Colonic mucosa (tissue), 4 donors: ENCODE measurements at places on chromosomes 2 and 18. TPM values are rescaled to one million over a fixed set of nuclear protein-coding genes. Genes with fewer than 3 reads are reported as not detected.

- peaks cover 5% of the 10 kb centered on the region for H3K36me3 ChIP-seq
- no peak overlapping the region for H3K4me3 ChIP-seq
- no peaks in the 10 kb centered on the region for H3K27me3 ChIP-seq
- no peak overlapping the region for H3K27ac ChIP-seq
- H3K4me1 ChIP-seq, result no peaks in the 10 kb centered on the region
- DNase-seq, result no peak
These were observed 14.1 kb downstream of the CTDP1 start for GRCh38 chr18:79693561-79694205.

DNA sequence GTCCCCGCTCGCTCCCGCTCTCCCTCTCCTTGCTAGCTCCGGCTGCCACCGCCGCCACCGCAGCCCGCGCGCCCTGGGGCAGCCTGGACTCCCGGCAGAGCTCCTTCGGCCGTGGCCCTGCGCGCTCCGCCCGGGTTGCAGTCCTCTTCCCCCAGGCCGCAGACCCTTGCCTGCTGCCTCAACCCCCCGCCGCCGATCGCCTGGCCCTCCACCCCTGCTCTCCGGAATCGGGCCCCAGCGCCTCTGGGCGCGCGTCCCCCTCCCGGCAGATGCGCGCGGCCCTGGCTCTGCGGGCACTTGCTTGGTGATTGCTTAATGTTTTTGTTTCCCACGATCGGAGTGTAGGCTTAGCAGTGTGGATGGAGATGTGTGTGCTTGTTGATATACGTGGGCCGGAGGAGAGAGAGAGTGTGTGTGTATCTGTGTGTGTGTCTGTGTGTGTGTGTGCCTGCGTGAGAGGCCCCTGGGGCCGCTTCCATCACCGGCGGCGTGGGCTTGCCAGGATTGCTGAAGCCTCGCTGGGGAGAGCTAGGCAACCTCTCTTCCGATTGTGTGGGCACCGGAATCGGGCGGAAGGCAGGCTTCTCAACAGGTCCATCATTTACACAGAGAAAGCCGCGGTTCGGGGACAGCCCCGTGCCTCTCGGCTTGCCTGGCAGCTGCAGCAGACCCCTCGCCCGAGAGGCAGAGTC, 877 bp downstream of the INHBB start:
- peaks cover 64% of the 10 kb centered on the region for H3K27me3 ChIP-seq
- peak overlapping the region; percentile 24 for H3K4me3 ChIP-seq
- H3K36me3 ChIP-seq, result no peaks in the 10 kb centered on the region
- peaks cover 12% of the 10 kb centered on the region for H3K4me1 ChIP-seq
- H3K27ac ChIP-seq, result no peak overlapping the region

GRCh38 chr2:230130668-230131364, 62.1 kb upstream of the SLC16A14 start:
- H3K36me3 ChIP-seq, result no peaks in the 10 kb centered on the region
- peak overlapping the region; percentile 11 for H3K27ac ChIP-seq
- peak; percentile 38 for DNase-seq
- no peak overlapping the region for H3K4me3 ChIP-seq

- H3K27me3 ChIP-seq, result no peaks in the 10 kb centered on the region
- DNase-seq, result no peak
- no peak overlapping the region for H3K4me3 ChIP-seq
- no peaks in the 10 kb centered on the region for H3K4me1 ChIP-seq
- H3K36me3 ChIP-seq, result no peaks in the 10 kb centered on the region
These were observed 1.4 kb downstream of the SMC6 start for GRCh38 chr2:17752246-17752645.

DNA sequence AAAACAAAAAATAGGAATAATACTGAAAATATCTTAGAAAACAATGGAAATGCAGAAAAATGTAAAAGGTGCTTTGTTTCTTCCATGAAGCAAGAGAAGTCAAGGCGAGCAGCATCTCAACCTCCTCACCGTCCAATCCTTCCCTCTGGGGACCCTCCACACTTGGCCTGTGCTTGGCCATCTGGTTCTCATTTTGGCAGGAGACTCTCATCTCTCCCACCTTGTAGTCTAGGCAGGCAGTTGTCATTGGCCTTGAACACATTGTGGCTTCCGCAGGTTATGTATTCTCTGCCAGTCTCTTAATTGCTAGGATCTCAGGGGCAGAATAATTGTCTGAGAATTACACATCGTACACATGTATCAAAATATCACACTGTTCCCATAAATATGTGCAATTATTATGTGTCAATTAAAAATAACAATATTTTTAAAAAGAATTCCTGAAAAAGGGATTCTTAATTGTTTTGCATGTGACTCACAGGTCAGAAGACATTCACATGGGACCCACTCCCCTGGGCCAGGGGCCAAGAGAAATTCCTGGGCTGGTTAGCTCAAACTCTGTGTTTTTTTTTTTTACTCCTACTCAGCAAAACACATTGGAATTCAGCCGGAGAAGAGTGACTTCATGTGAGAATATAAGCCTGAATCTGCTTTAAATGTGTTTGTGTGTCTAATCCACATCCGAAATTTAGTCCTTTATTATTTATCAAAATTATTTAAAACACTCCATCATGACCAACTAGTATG, 14.0 kb upstream of the ANKRD62 start:
- H3K36me3 ChIP-seq, result no peaks in the 10 kb centered on the region
- H3K4me3 ChIP-seq, result no peak overlapping the region
- no peak for DNase-seq
- H3K4me1 ChIP-seq, result no peaks in the 10 kb centered on the region
- no peaks in the 10 kb centered on the region for H3K27me3 ChIP-seq

- peak overlapping the region; percentile 26 for H3K4me3 ChIP-seq
- peaks cover 38% of the 10 kb centered on the region for H3K27me3 ChIP-seq
- DNase-seq, result peak; percentile 24
- H3K36me3 ChIP-seq, result no peaks in the 10 kb centered on the region
These were observed 5.3 kb downstream of the GLI2 start for GRCh38 chr2:120740765-120741524.

GRCh38 chr18:39037925-39038324, 1472.3 kb upstream of the CELF4 start:
- no peak for DNase-seq
- H3K27ac ChIP-seq, result no peak overlapping the region
- H3K36me3 ChIP-seq, result no peaks in the 10 kb centered on the region

The CCDC74B gene
- total RNA-seq, result 0.64 TPM
